ENCODE measurements at places on chromosomes 12 and 14. TPM values are rescaled to one million over a fixed set of nuclear protein-coding genes. Genes with fewer than 3 reads are reported as not detected.

DNA sequence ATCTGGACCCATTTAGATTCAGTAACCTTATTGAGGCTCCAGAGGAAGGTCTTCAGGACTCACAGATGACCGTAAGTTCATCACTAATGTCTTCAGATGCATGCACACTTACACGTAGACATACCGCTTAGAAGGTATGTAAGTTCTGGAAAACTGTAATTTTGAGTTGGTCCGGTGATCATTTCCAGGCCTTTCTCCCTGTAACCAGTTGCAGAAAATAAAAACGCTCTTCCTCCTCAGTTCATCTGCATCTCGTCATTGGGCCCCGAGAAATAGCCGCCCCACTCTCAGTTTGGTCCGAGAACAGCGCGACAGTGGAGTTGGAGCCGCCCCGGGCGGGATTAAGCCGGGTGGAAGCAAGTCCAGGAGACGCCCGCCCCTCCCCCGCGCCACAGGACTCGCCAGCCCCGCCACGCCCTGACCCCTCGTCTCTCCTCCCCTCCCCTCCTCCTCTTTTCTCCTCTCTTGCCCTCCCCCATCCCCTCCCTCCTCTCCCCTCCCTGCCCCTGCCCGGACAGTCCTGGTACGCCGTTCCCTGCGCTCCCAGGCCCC lies 83.7 kb downstream of the TNFAIP2 start:
- DNase-seq: peak; percentile 46

GRCh38 chr14:105196265-105196960 lies 15.3 kb upstream of the NUDT14 start:
- peak; percentile 37 for DNase-seq

DNA sequence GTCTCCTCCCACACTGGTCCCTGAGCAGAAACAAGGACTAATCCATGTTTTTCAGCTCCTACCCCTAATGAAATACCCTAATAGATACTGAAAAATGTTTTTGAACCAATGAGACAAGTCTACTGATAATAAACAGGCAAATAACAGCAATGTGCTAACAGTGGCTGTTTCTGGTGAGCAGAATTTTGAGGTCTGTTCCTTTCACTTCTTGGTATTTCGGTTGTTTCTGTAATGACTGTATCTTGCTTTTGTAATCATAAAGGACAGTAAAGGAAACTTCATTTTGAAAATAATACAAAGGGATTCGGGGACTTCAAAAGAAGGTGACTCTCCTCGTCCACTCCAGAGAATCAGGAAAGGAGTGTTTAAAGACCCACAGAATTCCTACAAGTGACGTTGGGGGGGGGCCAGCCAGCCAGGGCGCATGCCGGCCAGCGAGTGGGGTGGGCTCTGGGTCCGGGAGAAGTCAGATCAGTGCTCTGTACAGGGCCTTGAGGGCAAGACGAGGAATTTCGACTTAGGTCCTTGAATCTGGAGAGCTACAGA lies 1.1 kb upstream of the CD9 start:
- no peak for DNase-seq

DNA sequence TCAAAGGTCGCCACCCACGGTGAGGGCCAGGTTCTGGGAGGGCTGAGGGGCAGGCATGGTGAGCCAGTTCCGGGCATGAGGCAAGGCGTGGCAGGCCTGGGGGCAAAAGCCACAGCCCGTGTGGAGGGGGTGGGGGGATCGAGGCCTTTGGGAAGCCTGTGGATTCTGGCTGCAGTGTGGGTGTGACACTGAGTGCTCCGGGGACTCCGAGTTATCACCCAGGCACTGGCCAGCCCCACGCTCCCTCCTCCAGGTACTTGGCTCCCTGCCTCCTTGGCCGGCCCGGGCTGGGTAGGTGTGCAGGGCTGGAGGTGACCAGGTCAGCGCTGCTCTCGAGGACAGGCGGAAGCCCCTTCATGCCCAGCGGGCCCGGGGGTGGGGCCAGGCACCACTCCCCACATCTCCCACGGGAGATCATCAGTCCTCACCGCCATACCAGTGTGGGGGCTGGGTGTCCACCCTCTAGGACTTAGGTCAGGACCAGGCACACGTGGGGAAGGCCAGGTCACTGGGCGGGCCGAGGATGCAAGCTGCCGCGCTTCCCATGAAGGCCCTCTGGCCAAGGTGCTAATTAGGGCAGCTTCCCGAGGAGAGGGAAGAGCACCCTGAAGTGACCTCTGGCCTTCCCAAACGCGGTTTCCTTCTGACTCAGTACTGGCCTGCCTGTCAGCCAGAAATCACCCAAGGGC lies 34.1 kb upstream of the TDRD9 start:
- DNase-seq: no peak

P2RX7 gene
- 1.0 TPM for polyA plus RNA-seq

CIROP gene
- not detected for polyA plus RNA-seq

Measured in left kidney (tissue), 8 donors.